Hematopoietic multipotent progenitor cell (in vitro differentiated cells): ENCODE measurements at places on chromosomes 11 and 22. TPM values are rescaled to one million over a fixed set of nuclear protein-coding genes. Genes with fewer than 3 reads are reported as not detected.

The MIF gene
- total RNA-seq, result 243 TPM

The ANGPTL5 gene
- total RNA-seq, result not detected

The APOA4 gene
- total RNA-seq, result not detected

The HBE1 gene
- total RNA-seq, result under 0.01 TPM
